ENCODE measurements at places on chromosomes 1 and 21. TPM values are rescaled to one million over a fixed set of nuclear protein-coding genes. Genes with fewer than 3 reads are reported as not detected.

- no peak for DNase-seq
Measured at GRCh38 chr21:38680401-38680800, 125.3 kb upstream of the ETS2 start.

CD1E gene
- not detected for total RNA-seq

SMCP gene
- not detected for total RNA-seq

TRIM62 gene
- 1.4 TPM for total RNA-seq

- no peak for DNase-seq
Measured at GRCh38 chr1:232084584-232085223, 458.1 kb downstream of the DISC1 start.

DNA sequence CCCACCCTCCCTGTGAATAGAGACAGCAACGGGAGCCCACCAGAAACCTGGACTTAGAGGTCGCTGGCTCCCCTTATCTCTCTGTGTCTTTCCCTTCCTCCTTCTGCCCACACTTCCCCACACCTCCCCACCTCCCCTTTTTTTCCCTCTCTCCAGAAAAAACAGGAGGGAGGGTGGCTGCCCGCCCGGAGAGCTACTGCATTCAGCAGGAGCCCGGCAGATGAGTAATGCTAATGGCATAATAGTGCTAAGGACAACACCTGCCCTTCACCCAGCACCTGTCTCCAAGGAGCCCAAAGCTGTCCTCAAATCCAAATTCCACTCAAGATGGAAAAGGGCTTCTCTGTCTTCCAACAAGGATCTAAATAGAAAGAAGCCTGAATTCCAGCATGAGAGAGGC is 11.4 kb upstream of the PRELP start:
- DNase-seq, result no peak

DNA sequence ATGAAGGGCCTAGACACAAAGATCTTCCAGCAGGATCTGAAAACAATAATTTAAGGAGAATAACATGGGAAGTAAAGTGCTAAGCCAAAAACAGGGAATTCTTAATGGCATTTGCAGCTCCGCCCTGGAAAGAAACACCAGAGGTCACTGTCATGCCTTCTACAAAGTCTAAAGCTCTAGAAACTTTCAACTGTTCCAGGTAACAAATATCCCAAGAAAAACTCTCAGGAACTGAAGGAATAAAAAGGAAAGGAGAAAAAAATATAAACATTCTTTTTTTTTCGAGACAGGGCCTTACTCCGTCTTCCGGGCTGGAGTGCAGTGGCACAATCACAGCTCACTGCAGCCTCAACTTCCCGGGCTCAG is 13.2 kb downstream of the ZC3H12A start:
- no peak for DNase-seq

LIN9 gene
- total RNA-seq, result 0.70 TPM

CCDC185 gene
- total RNA-seq, result not detected

DNA sequence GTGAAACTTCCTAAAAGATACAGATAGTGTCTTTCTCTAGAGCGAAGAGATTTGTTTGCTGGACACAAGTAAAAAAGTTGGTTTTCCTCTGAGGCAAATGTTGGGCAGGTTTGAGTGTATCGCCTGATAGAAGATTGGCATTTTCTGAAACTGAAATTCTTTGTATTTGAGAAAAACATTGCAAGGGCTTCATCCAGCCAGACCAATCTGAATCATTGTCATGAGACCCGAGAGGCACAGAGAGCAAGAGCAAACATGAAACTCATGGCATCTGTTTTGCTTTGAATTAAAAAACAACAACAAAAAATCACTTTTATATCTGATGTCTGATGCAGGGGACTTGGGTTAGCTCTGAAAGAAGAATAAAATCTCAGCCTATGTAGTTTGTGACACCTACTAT is 379.3 kb upstream of the NCAM2 start:
- no peak for DNase-seq

DNA sequence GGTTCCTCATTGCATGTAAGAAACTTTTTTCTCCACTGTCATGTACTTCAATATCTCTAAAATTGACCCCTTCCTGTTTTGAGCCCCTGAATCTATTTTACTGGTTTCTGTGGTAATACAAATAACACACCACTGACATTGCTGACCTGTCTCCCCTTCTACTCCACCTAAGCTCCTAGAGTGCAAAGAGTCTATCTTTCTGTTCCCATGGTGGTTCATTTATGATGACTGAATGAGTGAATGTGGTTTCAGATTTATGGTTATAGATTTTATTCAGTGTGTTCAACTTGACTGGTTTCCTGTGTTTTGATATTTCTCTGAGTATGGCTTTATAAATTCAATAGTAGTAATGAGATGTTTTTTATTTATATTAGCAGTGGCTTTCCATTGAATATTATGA is 127.7 kb downstream of the MAGI3 start:
- DNase-seq, result no peak

GRCh38 chr1:60762176-60762575 is 320.2 kb upstream of the NFIA start:
- no peak for DNase-seq

- no peak for DNase-seq
Measured at GRCh38 chr1:218925777-218926176, 247.9 kb upstream of the LYPLAL1 start.

- no peak for DNase-seq
Measured at GRCh38 chr1:55864251-55864650, 649.1 kb upstream of the USP24 start.

DNA sequence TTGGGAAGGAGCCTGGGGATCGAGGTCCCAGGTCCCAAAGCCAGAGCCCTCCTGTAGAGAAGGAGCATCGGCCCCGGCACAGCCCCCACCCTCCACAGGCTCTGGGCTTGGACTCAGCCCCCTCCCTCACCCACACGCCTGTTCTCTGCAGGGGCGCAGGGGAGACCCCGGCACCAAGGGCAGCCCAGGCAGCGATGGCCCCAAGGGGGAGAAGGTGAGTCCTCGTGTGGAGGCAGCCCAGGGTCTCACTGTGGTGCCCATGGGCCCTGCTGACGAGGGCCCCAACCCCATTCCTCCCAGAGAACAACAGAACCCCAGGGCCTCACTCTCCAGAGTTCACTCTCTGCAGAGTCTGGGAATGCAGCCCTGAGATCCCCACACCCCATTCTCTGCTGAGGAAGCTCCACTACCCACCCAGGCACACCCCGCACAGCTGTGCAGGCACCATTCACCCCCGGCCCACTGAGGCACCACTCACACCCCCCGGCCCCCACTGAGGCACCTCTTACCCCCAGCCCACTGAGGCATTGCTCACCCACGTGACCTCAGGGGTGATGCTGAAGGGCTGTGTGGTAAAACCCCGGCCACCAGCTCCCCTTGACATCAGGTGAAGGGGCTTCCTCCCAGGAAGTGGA is 21.8 kb downstream of the COL6A2 start:
- DNase-seq, result peak; percentile 36

- no peak for DNase-seq
Measured at GRCh38 chr1:46692811-46693770, 21.4 kb downstream of the TEX38 start.

SSX2IP gene
- 15.8 TPM for total RNA-seq

MATN1 gene
- not detected for total RNA-seq

- DNase-seq, result no peak
Measured at GRCh38 chr1:248752161-248753028, 3.2 kb downstream of the LYPD8 start.

CXADR gene
- 23.4 TPM for total RNA-seq

DNA sequence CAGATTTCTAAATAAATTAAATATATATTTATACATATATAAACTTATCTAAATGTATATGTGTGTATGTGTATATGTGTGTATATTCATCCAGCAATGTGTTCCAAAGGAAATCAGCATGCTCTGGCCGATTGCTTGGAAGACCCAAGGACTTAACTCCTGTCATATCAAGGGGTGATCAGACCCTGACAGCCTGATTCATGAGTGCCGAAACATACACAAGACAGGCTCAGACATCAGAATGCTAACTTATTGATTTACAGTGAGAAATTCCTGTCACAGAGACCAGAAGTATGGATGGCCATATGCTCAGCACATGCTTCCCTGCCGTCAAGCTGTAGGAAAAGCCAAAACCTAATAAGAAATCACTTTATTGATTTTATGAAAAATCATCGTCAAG is 545.1 kb upstream of the NR5A2 start:
- no peak for DNase-seq

DNA sequence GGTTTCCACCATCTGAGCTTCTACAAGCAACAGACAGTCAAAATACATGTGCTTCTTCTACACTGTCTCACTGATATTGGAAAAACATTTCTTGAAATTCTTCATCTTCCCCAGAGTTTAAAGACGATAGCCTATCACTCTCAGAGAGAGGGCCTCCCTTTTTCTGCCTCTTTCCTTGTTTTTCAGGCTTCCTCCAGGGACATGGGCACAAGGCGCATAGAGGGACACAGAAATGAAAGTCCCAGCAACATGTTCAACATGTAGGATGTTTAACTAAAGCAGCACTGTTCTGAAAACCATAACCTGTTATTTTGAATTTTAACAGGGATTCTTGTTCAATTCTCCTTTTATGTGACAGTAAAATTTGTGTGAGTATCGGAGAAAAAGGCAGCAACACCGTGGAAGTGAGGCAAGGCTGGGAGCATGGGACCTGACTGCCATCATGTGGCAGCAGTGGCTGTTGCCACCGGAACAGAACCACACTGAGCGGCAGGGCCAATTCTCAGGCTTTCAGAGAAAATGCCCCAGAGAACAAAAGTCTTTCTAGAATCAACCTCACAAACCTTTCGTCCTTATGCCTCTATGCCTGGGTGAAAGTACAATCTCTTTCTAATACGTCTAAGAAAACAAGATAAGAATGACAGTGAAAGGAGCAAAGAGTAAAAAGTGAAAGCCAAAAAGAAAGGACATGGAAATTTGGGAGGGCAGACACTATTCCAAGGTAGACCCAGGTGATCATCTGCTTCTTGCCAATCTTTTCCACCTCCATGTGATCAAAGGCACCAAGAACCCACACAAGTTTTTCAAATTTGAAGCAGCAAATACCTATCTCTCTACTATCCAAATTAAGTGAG is 54.5 kb downstream of the PCNX2 start:
- DNase-seq, result peak; percentile 67

RNF207 gene
- 17.7 TPM for total RNA-seq

DNA sequence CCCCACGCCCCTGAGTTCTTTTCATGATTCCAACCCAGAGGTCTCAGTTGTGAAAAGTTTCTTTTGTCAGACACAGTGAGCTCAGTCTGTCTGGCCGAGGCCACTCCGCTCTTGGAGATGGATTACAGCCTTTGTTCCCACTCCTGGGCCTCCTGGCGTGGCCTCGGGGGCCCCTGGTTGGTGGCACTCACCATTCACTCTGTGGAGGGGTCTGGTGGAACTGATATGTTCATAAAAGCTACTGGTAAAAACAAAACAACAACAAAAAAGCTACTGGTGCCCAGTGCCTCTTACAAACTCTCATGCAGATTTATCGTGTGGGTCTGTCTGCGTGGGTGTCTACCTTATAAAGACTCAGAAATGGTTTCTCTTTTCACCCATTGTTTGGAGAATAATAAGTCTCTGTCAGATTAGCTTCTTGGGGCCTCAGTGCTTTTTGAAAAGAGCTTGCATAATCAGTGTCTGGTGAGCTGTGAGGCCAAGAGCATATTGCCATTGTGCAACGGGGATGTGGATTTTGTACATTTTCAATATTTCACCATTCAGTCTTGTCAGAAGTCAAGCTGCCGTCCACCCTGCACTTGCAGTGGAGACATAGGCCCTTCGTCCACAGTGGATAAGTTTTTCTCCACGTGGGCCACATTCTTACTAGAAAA is 86.7 kb downstream of the GALNT2 start:
- DNase-seq, result peak; percentile 64

TTLL10 gene
- total RNA-seq, result not detected

- DNase-seq, result no peak
Measured at GRCh38 chr1:48027533-48027835, 30.3 kb upstream of the TRABD2B start.

LCE2C gene
- total RNA-seq, result not detected

S100B gene
- total RNA-seq, result not detected

DNA sequence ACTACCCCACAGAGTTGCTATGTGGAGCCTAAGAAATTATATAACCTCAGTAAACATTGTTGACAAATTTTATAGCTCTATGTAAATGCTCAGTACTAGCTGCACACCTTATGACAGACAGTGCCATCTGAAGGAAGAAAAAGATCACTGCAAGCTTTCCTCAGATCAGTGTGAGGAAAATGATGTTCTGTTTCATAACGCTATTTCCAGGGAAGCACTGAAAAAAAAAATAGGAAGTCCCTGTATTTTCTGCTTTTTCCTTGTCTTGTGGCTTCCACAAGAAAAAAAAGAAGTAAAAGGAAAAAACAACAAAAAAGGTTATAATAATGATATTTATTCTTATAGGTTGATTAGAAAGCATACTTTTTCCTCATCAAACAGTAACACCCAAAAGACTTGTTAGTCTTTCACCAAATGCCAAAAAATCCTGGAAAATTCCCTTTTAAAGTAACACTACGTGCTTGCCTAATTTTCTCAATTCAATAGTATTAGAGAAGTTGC is 23.2 kb downstream of the LYST start:
- no peak for DNase-seq

DNA sequence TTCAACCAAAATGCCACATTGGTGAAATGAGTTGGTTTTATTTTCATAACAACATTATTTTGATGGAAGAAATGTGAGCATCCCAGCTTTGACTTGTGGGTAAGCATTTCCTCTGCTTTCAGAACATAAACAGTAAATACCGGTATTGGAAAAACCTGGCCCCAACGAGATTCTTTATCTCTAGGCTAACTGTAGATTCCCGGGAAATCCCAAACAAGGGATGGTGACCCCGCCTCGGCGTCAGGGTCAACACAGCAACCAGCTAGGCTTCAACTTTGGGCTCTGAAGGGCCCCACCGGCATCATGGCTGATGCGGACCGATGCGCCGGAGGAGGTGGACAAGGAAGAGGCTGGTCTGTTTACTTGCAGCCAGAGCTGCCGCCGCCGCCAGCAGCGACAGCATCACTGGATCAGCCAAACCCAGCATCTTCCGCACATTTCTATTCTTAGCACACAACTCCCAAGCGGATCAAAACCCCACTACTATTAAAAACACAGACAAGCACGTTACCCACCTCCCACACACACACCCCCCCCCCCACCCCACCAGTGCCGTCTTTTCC is 1.1 kb downstream of the AKT3 start:
- DNase-seq, result peak; percentile 47

DPM3 gene
- 76.8 TPM for total RNA-seq

ZSWIM5 gene
- 0.33 TPM for total RNA-seq

- DNase-seq, result no peak
Measured at GRCh38 chr1:159949123-159949522, 3.7 kb upstream of the IGSF9 start.

ATG4C gene
- 5.3 TPM for total RNA-seq
